ENCODE measurements at places on chromosomes 5 and 9.

GRCh38 chr9:132672413-132672690 is 2.1 kb downstream of the GTF3C4 start:
- no peak for DNase-seq

GRCh38 chr9:4837261-4838188 is 44.8 kb downstream of the RCL1 start:
- no peak for DNase-seq

GRCh38 chr9:78133751-78134150 is 102.1 kb upstream of the CEP78 start:
- DNase-seq: no peak

- DNase-seq: no peak
Measured at GRCh38 chr9:2493109-2493508, 128.5 kb upstream of the VLDLR start.

- DNase-seq: no peak
Measured at GRCh38 chr5:96709152-96709821, 47.1 kb downstream of the CAST start.

- DNase-seq: no peak
Measured at GRCh38 chr9:76358628-76359280, 35.5 kb downstream of the RFK start.

GRCh38 chr5:142840575-142840974 is 70.4 kb downstream of the ARHGAP26 start:
- no peak for DNase-seq

- DNase-seq: no peak
Measured at GRCh38 chr5:23372177-23372576, 135.2 kb upstream of the PRDM9 start.

GRCh38 chr5:52658246-52658645 is 129.5 kb upstream of the ITGA1 start:
- DNase-seq: no peak

GRCh38 chr9:27333241-27334052 is 36.5 kb upstream of the EQTN start:
- no peak for DNase-seq

GRCh38 chr5:15664961-15665360 is 165.0 kb downstream of the FBXL7 start:
- no peak for DNase-seq

GRCh38 chr9:70746760-70747159 is 332.3 kb upstream of the KLF9 start:
- no peak for DNase-seq

- DNase-seq: no peak
Measured at GRCh38 chr5:171945476-171945875, 61.0 kb downstream of the FBXW11 start.

- DNase-seq: no peak
Measured at GRCh38 chr5:157352756-157353340, 86.9 kb downstream of the CYFIP2 start.

DNA sequence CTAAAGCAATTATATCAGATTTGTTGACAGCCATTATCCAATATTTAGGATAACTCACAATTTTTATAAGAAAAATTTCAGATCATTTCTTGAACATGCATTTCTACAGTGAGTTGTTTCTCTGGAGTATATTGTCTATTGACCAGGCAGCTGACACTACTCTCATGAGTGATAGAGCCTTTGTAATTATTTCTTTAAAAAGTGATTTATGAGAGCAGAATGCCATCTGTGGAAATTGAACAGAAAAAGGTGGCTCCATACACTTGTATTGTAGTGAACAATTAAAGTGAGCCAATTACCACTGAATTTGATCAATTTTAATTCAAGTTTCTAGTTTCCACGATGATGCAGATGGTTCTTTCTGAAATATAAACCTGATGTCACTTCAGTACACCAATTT is 855.4 kb downstream of the TAF11L14 start:
- no peak for DNase-seq

DNA sequence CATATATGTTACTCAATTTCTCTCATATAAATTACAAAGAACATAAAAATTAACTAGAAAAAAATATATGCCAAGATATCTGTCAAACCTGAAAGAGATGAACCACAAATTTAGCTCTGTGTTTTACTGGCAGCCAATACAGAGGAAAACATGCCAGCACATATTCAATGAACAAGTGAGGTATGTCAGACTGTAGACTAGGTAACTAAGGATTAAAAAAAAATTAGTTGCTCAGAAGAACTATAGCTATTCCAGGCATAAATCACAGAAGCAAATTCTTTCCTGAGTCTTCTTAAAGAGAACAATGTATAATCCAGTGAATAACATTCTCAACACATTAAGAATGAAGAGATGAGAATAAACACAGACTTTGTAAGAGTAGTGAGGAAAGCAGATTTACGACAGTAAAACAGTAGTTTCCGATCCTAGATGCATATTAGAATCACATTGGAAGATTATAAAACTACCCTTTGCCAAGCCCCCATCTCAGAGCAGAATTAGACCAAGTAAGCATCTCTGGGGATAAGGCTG is 20.6 kb upstream of the CAAP1 start:
- DNase-seq: no peak

- no peak for DNase-seq
Measured at GRCh38 chr9:111253742-111254437, 76.1 kb downstream of the OR2K2 start.

- no peak for DNase-seq
Measured at GRCh38 chr5:136128481-136128880, 4.2 kb upstream of the SMAD5 start.

DNA sequence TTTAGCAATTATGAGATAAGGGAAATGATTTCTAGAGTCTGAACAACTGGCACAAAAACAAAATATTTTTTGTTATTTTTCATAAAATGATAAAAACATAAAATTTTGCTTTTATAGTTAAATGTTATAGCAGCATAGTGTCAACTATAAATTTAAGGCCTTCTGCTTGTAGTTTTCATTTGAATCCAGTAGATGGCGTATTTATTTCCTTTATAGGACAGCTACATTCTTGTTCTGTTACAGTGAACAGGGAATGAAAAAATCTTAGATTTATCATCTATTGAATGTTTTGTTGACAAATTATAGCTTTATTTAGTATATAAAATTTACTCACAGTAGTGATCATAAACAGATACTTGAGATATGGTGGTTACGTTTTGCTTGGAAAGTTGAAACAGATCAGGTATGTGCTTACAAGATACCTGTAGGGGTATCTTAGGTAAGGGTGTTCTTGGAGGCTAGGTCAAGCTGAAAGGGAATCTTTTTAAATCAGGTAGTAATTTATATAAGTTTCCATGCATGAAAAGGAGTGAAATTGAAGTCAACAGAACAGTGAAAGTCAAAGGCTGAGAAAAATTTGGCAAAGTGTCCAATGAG is 239.3 kb upstream of the GRIN3A start:
- DNase-seq: no peak

GRCh38 chr5:96870094-96871026 is 5.9 kb upstream of the ERAP2 start:
- peak; percentile 62 for DNase-seq

GRCh38 chr5:149931992-149932436 is 12.6 kb downstream of the PDE6A start:
- no peak for DNase-seq

GRCh38 chr5:159480849-159481248 is 150.6 kb upstream of the IL12B start:
- DNase-seq: peak; percentile 24

DNA sequence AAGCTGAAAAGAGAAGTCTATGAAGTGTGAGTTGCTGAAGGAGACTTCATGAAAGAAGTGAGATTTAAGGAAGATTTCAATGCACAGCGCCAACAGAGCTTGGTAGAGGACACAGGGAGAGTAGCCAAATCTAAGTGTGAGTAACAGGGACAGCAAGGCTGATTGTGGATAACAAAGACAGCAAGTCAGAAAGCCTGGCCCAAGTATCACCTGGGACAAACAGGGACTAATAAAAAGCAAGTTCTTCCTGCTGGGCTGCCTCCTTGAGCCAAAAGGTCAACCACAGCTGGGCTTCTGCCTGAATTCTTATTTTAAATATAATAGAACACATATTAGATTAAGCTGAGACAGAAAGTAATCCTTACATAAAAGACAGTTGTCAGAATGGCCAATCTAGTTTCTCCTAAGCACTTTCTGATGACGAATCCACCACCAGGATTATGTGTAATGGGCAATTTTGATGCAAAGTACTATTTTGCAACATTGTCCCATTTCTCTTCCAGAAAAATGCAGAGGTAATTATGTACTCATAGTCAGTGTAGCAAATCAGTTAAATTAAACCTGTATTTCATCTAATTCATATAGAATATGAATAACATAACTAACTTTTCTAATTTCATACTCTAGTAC is 73.8 kb downstream of the MAPKAP1 start:
- DNase-seq: no peak

DNA sequence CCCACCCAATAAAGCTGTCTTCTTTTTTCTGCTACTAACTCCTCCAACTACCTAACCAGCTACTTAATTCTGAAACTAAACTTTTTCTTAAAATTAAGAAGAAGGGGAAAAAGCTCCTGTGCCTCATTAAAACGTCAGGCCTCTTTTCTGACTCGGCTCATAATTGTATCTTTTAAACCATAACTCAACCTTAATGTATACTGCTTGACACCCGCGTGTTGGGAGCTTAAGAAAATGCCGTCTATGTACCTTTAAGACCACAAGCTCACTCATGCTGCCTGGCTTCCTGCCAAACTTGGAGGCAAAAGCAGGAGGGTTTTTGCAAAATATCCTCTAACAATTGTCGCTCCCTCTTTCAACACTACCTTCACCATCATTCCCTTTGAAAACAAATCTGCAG is 5.0 kb downstream of the EBF1 start:
- DNase-seq: no peak

DNA sequence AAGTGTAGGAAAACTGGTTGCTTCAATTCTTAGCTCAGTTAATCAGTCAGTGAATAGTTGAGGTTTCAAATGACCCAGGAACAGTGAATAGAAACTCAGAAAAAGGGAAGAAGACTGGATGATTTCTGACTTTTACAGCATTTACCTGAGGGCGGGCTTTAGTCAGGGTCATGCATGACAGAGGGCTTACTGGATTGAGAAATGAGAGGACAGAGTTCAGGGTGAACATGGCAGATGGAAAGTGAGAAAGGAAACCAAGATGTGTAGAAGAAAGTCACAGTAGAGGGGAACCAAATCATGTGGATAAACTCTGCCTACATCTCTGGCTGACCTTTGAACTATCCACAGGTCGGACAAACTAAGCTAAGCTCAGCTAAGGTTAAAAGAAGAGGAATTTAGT is 596.0 kb downstream of the SEMA5A start:
- DNase-seq: no peak

DNA sequence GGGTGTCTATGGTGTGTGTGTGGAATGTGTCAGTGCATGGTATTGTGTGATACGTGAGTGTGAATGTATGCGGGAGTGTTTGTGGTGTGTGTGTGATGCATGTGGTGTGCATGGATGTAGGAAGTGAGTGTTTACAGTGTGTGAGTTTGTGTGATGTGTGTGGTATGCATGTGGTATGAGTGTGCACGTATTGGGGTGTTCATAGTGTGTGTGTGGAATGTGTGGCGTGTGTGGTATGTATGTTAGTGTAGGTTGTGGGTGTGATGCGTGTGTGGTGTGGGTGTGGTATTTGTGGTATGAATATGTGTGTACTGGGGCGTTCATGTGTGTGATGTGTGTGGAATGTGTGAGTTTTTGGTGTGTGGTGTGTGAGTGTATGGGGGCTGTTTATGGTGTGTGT is 40.1 kb upstream of the BICD2 start:
- no peak for DNase-seq

GRCh38 chr9:28212979-28213378 is 639.7 kb upstream of the C9orf72 start:
- DNase-seq: no peak

- DNase-seq: no peak
Measured at GRCh38 chr5:40605295-40605958, 74.3 kb upstream of the PTGER4 start.

GRCh38 chr5:125778791-125779190 is 644.4 kb upstream of the GRAMD2B start:
- DNase-seq: no peak

DNA sequence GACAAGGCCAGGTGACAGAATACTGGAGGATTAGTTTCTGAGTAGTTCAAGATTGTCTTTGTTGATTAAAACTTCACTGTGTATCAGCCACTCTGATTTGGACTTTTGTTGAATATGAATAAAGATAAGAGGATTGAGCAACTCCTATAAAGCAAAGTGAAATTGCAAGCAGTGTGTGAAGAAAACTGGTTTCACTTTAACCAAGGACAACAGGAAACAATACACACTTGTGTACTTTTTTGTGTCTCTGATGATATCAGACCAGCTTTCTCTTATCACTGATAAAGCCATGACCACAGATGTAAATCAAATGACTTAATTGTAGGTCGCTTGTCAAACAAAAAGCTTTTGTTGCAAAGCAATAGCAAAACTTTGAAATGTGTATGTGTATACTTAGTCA is 268.6 kb downstream of the FER start:
- no peak for DNase-seq

- no peak for DNase-seq
Measured at GRCh38 chr9:131516930-131517329, 14.1 kb downstream of the UCK1 start.

DNA sequence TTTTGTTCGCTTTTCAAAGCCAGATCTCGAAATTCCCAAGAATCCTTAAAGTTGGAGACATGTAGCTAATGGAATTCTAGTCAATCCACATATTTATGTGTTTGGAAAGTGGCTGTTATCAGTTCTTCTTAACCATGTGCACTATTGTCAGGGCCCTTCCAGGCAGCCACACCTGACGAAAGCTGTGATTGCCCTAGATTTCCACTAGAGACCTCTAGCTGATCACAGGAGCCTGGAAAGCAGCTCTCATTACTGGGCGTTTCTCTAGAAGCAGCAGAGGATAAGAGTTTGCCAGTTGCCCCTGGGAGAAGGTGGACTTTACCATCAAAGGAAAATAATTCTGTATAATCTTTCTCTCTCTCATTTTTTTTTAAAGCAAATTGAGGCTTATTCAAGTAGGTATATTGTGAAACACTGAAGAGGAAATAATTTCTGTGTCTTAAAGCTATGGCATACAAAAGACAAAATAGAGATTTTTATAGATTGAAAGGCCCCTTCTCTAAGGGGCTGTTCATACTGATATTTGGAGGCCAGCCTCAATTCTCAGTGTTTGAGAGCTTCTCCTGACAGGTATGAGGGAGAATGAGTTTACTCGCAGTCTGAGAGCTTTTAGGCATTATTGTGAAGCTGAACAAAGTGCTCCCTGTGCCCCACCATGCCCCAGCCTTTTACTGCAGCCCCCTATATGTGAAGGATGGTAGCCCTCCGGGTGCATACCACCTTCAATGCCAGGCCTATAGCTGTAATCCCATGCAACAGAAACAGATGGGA is 405.4 kb upstream of the ACTBL2 start:
- no peak for DNase-seq

- no peak for DNase-seq
Measured at GRCh38 chr5:36403632-36404311, 102.1 kb upstream of the RANBP3L start.

GRCh38 chr9:130345009-130345896 is 79.7 kb downstream of the HMCN2 start:
- DNase-seq: no peak

- no peak for DNase-seq
Measured at GRCh38 chr5:128534726-128535125, 3.3 kb downstream of the FBN2 start.

GRCh38 chr5:24742334-24742733 is 97.6 kb upstream of the CDH10 start:
- DNase-seq: no peak

Measured in esophagus muscularis mucosa (tissue), 4 donors.